ENCODE measurements at places on chromosomes 12 and 14.

GRCh38 chr14:31080484-31080883, 54.3 kb upstream of the STRN3 start:
- DNase-seq, result no peak

- DNase-seq, result no peak
Measured at GRCh38 chr14:60643141-60643462, 6.2 kb downstream of the SIX1 start.

GRCh38 chr12:64006211-64006825, 161.8 kb downstream of the SRGAP1 start:
- no peak for DNase-seq

DNA sequence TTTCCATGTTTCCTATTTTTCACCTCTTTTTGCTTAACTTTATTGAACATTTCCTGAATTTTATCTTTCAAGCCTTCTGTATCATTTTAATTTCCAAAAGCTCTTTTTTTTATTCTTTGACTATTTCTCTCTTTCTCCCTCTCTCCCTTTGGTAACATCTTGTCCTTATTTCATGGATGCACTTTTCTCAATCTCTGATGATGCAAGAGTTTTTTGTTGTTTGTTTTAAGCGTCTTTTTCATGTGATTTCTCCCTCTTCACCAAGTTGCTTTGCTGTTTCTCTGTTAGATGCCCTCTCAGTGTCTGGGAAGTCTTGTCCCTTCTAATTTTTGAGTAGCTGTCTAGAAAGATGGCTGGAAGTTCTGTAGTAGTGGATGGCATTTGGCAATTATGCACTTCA, 62.6 kb downstream of the ANO6 start:
- no peak for DNase-seq

DNA sequence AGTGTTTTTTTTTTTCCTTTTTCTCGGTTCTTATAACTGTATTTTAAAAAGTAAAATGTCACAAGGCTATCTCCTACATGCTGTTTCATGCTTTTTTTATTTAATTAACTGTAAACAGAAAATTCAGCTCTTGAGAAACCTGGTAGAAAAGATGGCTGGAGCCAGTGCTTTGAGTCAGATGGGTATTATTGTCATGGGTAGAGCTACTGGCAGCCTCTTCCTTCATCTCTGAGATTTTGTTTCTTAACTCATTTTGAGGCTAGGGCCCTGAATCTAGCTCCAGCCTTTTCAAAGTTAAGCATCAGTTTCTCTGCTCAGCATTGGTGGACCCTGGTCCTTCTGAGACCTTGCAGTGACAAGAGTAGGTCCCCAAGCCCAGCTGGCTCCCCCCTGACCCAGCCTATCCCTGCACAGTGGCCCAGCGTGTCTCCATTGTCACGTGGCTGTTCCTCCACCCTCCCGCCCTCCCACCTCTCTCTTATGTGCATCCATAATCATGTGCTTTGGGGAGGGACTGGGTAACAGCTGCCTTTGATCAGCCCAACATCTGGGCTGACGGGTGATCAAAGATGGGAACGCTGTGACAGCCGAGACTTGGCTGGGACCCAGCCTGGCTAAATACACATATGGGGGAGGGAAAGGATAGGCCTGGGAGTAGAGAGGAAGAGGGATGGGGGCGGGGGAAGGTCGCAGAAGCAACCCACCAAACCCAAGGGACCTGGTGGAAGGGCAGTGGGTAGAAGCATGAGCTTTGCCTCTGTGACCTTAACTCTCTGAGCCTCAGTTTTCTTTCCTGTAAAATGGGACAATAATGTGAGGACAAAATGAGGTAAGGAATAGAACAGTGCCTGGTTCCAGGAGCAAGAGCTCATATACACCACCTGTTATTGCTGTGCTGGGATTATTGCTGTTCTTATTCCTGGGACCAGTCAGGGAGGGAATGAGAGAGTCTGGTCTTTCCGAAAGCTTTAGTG, 24.4 kb upstream of the RBM19 start:
- DNase-seq, result no peak

All from CD4-positive, alpha-beta T cell treated with Interferon gamma for 1 hour (primary cell).